NCI-H2081 treated with DMSO at 0.1 percent for 48 hours (cell line): ENCODE measurements at places on chromosomes 4 and X.

DNA sequence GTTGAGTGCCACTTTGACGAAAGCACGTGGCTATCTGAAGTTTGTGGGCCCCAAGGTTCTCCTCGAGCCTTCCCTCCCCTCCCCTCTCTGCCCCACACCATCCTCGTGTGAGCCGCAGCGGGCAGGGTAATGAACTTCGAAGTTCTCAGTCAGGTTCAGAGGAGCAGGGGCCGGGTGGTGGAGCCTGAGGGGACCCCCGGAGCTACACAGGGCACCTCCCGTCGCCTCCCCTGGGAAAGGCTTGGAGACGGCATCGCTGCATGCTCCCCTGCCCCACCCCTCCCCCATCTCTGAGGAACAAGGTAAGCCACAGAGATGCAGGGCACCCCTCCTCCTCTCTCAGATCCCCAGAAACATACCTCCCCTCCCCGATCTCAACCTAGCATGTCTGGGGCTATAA, 2.8 kb upstream of the NKX1-1 start:
- no peak for DNase-seq

DNA sequence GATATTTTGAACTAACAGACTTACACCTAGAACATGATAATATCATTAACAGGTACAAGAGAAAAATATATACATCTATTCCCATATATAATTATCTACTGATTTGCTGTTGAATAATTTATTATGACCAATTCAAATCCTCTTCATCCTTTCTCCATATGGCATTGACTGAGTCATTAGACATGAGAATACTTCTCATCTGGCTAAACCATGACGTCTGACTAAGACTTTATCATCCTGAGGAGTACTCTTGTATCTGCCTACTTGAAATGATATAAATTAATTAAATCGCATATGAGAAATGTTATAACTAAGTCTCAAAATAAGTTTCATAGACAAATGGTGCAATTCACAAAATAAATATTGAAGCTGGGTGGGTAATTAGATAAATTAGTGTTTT, 67.4 kb downstream of the EMCN start:
- DNase-seq: no peak

- DNase-seq: no peak
Observed at GRCh38 chrX:111254896-111255693, 15.2 kb downstream of the CAPN6 start.

GRCh38 chr4:11367371-11367770, 61.3 kb downstream of the HS3ST1 start:
- DNase-seq: no peak

- no peak for DNase-seq
Observed at GRCh38 chr4:81194286-81194685, 20.7 kb downstream of the PRKG2 start.

- DNase-seq: no peak
Observed at GRCh38 chrX:70434914-70435586, 9.6 kb upstream of the DLG3 start.

DNA sequence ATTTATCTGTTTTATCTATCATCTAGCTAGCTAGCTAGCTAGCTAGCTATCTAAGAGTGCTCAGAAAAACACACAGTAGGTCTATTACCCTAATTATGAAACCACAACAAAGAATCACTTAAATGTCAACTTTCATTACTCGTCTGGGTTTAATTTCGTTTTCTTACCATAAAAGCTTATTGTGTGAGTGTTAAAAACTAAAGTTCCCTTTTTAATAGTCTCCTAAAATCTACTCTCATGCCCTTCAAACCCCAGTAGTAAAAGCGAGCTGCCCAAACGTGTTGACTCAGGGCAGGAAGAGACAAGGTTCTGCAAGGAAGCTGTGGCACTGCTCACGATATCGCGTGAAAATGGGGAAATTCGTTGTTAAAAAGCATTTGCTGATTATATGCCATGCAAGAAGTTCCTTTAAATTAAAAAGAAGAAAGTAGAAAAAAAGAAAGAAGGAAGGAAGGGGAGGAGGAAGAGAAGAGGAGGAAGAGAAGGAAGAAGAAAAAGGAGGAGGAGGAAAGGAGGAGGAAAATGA, 595 bp downstream of the MBNL3 start:
- DNase-seq: no peak

DNA sequence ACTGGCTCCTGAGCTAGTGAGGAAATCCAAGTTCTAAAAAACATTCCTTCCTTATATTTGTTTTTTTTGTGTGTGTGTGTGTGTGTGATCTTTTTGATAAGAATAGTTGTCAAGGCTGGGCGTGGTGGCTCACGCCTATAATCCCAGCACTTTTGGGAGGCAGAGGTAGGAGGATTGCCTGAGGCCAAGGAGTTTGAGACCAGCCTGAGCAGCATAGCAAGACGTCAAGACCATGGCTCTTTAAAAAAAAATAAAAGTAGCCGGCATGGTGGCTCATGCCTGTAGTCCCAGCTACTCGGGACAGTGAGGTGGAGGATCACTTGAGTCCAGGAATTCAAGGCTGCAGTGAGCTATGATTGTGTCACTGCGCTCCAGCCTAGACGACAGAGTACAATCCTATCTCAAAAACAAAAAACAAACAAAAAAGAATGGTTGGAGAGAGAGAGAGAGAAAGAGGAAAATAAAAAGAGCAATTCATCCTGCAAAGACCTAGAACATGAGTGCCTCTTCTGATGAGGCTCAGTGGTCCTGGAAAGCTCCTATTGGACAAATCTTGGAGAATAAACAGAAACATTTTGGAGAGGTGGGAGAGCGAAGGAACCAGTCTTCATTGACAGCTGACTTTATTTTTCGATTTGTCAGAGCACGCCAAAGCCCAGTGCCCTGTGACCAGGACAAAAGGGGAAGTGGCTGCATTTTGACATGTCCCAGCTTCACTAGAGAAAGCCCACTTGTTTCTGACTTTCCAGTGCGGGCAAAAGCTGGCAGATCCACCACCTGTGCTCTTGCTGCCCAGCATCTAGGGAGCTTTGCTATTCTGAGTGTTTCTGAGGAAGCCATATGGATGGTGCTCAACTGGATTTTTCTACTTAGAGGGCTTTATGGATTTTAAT, 244.7 kb downstream of the PALLD start:
- no peak for DNase-seq

GRCh38 chr4:158094413-158095134, 78.3 kb downstream of the GASK1B start:
- DNase-seq: no peak

DNA sequence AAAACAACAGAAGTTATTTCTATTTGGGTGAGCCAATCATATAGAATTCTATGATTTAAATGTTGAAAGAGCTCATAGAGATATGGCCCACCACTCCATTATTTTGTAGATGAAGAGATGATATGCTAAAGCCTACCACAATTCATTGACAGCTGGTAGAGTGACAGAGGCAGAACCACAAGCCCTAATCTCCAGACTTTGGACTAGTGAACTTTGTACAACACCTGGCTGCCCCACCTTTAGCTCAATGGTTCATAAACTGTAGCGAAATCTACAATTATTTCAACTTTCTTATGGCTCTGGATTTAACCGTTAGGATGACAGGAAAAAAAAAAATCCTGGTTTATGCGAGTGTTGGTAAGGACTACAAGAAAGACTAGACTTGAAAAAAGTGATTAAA, 50.9 kb downstream of the PRKG2 start:
- no peak for DNase-seq

DNA sequence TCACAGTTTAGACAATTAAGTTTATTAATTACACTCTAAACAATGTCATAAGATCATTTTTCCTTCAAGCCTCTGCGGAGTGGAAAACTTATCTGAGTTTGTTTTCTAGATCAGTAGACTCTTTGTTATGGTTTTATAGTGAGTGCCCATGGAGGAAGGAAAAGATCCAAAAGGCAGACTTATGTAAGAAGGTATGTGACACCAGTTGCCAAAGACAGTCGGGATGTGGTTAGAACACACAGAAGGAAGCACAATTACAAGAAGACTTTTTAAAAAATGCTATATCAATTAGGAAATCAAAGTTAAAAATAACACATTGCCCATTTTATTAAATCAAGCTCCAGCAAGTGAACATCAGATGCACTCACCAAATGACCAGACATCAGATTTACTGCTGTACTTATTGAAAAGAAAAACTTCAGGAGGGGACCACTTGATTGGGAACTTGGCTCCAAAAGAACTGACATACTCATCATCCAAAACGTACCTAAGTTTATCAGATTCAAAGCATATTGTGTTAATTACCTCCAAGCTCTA, 57.1 kb downstream of the NIPAL1 start:
- no peak for DNase-seq

- DNase-seq: no peak
Observed at GRCh38 chr4:154960476-154960875, 179.4 kb downstream of the RBM46 start.

DNA sequence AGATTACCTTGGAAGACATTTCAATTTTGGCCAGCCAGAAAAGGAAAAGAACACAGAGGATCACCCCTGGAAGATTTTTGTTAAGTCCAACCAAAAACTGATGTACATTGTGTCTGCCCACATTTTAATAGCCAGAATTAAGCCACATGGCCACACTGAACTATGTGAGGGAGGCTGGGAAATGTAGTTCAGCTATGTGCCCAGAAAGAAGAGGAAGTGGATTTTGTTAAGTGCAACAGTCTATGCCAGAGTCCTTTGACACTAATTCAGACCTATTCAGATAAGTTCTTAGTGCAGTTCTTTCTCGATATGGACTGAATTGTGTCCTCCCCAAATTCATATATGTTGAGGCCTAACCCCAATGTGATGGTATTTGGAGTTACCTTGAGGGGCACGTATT, 18.4 kb downstream of the PRPS1 start:
- DNase-seq: no peak

GRCh38 chr4:89152972-89153371, 41.6 kb downstream of the TIGD2 start:
- DNase-seq: peak; percentile 7

DNA sequence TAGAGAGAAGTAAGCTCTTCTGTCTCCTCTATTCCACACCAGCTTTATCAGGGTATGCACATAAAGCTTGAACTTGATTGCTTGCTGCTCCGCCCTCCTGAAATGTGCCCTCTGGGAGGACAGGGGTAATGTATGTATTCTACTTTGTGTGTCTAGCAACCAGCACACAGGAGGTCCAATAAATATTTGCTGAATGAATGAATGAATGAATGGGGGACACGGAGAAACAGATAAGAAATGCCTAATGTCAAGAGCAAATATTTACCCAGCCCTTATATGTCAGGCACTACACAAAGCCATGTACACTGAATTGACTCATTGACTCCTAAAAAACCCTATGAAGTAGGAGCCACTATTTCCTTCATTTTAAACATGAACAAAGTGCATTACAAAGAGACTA, 2.3 kb upstream of the MSL3 start:
- no peak for DNase-seq

- peak; percentile 61 for DNase-seq
Observed at GRCh38 chr4:81465406-81466340, 6.0 kb downstream of the RASGEF1B start.

GRCh38 chrX:44439242-44439794, 95.8 kb upstream of the EFHC2 start:
- DNase-seq: no peak

- no peak for DNase-seq
Observed at GRCh38 chr4:98673978-98674377, 15.6 kb upstream of the TSPAN5 start.

DNA sequence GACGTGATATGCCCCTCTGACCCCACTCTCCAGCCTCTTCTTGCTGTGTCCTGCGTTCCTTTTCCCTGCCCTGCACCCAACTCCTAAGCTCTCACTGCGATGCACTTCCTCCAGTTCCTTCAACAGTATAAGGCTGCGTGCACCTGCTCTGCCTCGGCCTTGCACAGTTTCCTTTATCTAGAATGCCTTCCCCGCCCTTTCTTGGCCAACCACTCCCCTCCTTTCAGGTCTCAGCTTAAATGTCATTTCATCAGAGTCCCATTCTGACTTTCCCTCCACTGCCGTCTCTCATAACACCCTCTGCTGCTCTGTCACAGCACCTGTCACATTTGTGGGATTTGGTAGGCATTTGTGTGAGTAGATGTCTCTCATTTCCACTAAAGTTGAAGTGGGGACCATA, 58.4 kb upstream of the NEIL3 start:
- DNase-seq: no peak

DNA sequence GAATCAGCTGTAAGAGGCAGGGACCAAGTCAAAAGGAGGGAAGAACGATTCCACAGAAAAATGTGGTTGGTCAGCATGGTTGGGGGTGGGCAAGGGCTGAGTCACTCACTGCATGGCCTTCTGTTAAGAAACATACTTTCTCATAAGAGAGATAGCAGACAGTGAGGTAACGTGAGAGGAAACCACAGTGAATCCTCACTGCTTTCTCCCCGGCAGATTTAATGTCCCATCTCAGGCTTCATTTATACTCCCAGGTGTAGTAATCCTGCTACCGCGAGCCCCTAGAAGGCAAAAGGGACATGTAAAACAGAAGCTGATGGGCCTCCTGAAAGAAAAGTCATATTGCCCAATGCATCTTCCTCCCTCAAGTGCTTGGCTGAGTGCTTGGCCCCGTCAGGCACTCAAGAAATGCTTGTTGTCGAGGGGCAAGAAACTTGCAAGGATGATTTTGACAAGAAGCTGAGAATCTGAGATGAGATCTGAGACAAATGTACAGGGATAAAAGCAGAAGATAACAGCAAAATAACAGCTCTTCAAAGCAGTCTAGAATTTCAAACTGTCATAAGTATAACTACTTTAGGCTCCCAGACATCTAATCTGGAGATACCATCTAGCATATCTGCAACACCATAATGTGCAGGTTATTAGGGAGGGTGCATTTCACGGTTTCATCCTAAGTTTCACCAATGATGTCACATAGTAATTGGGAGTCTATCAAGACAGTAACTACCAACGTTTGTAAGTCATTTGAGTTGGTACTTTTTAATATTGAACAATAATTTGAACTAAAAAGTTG, 40.2 kb downstream of the SH3KBP1 start:
- no peak for DNase-seq

DNA sequence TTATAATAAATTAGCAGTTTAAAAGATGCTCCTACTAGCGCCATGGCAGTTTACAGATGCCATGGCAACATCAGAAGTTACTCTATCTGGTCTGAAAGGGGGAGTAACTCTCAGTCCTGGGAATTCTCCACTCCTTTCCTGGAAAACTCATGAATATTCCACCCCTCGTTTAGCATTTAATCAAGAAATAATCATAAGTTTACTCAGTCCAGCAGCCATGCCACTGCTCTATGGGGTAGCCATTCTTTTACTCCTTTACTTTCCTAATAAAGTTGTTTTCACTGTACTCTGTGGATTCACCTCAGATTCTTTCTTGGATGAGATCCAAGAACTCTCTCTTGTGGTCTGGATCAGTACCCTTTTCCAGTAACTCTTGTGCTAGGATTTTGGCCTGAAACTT, 52.3 kb downstream of the GUCY1B1 start:
- no peak for DNase-seq

DNA sequence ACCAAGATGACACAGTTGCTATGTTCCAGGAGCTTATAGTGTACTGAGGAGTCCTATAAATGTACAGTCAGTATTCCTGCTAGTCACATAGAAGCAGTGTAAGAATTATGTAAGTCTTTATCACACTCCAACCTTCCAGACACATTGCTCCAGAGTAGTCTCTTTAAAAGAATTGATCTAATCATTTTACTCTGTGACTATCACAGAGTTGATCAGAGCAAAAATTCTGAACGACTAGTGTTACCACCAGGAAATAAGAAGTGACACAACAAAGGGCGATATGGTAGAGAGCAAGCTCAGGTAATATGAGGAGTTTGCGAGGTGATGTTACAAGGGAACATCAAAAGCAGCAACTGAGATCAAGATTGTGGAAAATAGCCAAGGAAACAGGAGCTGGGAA, 9.0 kb upstream of the HPF1 start:
- no peak for DNase-seq

- DNase-seq: peak; percentile 65
Observed at GRCh38 chr4:91288702-91289311, 1015.0 kb upstream of the GRID2 start.

- no peak for DNase-seq
Observed at GRCh38 chr4:184039963-184040383, 134.9 kb downstream of the STOX2 start.
